ENCODE measurements at places on chromosomes 2 and 18.

DNA sequence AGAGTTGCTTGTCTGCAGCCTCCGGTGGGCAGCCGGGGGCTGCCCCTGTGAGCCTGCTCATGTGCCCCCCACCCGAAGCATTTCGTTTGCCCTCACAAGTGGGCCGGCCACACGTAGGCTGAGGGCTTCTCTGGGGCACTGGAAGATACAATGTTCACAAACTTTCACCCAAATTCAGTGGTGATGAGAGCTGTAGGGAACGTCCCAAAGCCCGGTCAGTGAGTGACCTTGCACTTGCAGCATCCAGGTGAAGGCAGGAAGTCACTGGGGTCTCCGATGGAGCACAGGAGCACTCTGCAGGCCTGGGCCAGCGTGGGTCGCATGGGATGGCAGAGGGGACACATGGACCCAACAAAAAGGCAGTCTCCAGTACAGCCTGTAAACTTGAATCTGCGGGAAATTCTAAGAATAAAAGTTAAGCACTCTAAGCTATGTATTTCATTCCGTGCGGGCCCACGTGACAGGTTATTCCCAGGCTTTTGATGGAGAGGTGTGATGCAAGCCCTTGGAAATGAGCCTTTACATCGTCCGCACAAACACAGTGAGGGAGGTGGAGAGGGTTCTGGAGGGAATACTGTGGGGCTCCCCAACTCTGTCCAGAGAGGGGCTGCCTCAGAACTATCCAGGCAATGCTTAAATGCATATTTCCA is 42.5 kb downstream of the CNGA3 start:
- DNase-seq = no peak

DNA sequence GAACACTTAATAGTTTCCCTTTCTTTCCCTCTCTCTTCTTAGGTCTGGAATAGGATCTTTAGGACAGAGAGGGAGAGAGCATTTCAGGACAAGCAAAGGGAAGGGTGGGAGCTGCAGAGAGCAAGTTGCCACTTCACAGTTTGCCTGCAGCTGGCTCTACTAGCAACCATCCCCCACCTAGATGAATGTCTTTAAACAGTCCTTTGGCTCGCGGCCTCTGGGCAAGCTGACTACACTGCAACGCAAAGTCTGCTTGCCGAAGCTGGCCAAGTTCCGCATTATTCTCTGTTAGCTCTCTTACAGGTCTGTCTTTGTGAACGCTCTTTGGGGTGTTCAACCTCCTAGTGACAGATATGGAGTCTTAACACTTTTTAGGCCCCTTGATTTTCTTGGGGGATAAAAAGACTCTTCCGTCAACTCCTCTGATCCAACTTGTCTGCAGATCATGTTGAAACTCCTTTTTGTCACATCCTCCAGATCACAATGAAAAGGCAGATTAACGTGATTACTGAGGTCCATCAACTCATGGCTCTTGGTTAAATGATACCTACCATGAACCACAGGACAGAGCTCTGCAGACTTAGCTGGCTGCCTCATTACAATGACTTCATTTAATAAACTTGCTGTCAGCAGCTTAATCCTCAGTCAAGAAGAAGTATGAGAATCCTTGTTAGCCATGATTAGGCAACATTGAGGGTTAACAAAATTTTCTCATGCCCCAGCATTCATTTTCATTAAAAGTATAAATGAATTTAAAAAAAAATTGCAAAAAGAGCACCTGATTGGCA is 74.6 kb downstream of the SLC4A3 start:
- DNase-seq = no peak

- no peak for DNase-seq
Observed at GRCh38 chr2:75600461-75601011, 39.8 kb upstream of the EVA1A start.

GRCh38 chr18:51330148-51330547 is 132.7 kb upstream of the MEX3C start:
- no peak for DNase-seq

- DNase-seq = no peak
Observed at GRCh38 chr2:208074610-208075356, 49.5 kb upstream of the PLEKHM3 start.

GRCh38 chr2:112201696-112202430 is 53.0 kb downstream of the ZC3H8 start:
- no peak for DNase-seq

GRCh38 chr2:60400462-60401246 is 152.8 kb downstream of the BCL11A start:
- DNase-seq = no peak

DNA sequence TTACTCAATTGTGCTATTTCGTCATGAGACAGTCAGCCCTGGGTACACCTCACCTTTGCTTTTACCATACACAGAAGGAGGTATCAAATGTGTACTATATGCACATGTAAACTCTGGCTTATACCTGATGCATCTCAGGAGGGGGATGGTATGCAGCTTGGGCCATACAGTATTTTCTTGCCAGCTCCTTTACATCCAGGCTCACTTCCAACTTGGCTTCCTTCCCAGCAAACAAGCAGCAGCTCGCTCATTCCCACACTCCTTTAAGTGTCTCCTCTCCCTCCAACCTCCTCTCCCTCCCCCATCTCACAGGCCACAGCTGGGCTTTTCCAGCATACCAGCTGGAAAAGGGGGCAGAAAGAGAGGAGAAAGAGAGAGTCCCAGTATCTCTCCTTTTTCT is 9.6 kb downstream of the MARCHF4 start:
- no peak for DNase-seq

GRCh38 chr2:237895544-237896506 is 36.4 kb downstream of the RAMP1 start:
- no peak for DNase-seq

DNA sequence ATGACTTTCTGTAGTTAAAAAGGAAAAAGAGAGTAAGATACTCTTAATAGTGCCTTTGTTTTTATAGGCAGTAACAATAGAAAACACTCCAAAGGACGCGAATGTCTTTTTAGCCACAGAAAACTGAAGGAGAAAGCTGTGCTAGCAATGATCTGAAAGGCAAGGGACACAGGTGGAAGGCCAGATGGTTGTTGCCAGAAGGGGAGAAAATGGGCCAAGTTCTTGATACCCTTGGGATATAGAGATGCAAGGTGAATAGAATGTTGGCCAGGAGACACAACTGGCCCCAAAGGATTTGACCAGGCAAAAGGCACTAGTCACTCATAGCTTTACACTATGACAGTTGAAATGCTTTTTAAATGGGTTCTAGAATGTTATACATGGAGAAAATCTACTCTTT is 180.0 kb downstream of the NRXN1 start:
- no peak for DNase-seq

DNA sequence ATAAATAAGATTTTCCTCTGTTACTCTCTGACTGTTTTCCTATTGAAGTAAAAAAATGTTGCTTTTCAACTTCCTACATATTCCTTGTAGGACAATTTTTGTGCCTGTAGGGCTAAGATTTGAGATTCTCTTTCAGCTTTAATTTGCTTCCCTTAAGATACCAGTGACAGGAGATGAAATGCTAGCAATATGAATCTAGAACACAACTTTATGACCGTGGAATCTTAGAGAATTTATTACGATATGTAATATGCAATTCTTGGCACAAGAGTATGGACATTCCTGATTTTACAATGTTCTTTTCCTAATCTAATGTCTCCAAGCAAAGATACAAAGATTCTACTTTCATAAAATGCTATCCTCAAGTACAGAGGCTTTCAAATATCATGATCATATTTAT is 180.9 kb downstream of the KCNE4 start:
- DNase-seq = no peak

- no peak for DNase-seq
Observed at GRCh38 chr2:2642906-2643890, 312.1 kb upstream of the MYT1L start.

DNA sequence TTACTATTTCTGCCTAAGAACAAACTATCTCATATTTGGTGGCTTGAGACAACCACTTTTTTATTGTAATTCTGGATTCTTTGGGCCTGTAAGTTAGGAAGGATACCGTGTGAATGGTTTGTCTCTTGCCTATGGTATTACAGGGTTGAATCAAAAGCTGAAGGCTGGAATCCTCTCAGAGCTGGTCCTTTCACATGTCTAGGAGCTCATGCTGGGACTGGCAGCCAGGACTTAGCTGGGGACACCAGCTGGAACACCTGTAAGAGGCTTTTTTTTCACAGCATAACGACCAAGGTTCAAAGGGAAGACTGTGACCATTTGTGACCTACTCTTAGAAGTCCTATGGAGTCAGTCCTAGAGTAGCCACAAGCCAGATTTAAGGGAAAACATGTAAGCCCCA is 226.3 kb downstream of the ZNF804A start:
- DNase-seq = no peak

DNA sequence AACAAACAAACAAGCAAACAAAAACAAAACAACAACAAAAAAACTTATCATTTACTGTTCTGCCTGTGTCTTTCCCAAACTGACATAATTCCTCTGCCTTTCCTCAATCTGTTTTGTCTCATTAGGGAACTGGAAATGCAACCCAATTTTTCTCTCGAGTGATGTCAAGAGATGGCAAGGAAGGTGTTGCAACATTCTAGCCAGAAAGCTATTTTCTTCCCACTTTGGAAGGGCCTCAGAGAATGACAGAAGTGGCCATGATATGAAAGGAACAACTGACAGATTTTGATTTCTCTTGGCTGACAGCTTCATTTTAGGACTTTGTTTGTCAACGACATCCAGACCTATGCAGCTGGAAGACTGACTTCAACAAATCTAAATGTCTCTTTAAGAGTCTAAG is 24.7 kb downstream of the RND3 start:
- DNase-seq = no peak

- no peak for DNase-seq
Observed at GRCh38 chr2:149040451-149040850, 2.0 kb downstream of the LYPD6B start.

- no peak for DNase-seq
Observed at GRCh38 chr18:75106746-75107145, 102.2 kb downstream of the PTGR3 start.

DNA sequence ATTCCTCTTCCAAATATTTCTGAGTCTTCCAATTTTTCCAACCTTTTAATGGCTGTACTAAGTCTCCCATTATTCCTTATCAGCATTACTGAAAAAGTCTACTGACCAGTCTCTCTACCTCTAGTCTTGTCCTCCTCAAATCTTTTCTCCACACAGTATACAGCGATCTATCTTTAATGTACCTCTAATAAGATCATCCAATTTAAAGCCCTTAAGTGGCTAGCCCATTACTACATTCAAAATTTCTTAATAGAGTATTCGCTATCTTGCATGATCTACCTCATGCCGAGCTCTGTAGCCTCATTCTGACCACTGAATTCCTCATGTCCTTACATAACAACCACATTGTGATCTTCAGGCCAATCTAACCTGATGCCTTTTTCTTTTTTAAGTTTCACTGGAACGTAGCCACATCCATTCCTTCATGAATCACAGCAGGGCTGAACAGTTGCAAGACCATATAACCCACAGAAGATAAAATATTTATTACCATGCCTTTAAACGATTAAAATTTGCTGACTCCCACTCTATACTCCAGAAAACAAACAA is 57.9 kb downstream of the SLC66A3 start:
- peak; percentile 82 for DNase-seq

DNA sequence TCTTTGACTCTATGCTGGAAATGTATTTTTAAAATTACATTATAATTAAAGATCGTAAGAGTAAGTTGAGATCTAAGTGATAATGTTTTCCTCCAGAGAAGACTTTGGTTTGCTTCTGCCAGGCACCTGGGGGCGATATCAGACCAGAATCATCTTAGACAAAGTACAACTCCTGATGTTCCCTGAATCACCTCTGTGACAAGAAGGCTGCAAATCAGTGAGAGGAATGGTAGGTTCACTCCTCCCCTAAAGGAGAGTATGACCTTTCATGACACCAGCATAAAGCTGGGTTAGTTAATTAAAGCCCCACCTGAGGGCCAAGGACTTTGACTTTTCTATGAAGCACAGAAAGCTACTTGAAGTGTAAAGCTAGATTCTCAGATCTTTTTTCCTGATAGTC is 114.4 kb upstream of the DTNA start:
- DNase-seq = no peak

DNA sequence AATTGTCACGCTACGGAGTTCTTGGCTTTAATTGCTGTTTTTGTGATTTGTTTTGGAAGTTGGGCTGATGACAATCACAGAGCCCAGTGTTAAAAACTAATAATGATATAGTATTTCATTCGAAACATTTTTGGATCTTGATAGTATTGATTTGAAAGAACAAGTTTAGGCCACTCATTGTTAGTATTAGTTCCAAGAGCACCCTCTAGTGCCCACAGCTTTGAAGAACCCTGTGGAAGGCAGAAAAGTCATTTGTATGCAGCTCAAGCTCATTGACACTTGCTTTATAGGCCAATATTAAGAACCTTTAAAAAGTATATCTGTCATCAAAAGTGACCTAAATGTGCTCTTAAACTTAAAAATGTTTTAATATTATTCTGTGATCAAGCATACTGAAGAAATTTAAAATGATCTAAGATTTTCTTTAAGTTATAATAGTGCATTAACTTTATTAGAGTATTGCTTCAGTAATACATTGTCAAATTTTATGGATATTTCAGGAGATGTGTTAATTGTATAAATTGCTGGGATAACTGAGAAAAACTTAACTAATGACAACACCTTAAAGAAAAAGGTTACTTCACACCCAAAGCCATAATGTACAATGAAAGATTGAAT is 191.0 kb downstream of the GRB14 start:
- peak; percentile 9 for DNase-seq

DNA sequence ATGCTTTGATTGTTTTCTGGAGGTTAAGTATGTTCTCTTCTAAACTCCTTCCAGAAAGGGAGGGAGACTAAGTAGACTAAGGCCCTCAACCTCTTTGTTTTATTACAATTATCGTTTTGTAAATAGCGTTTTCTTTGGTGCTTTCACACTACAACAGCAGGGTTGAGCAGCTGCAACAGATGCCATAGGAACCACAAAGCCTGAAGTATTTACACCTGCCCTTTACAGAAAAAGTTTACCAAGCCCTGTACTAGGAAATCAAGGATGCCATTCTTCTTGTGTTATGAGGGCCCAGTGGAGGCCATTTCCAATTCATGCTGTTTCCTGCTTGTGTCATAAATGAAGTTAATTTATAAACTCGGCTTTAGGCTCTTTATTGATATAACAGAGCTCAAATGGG is 914.8 kb downstream of the DCDC2C start:
- no peak for DNase-seq

DNA sequence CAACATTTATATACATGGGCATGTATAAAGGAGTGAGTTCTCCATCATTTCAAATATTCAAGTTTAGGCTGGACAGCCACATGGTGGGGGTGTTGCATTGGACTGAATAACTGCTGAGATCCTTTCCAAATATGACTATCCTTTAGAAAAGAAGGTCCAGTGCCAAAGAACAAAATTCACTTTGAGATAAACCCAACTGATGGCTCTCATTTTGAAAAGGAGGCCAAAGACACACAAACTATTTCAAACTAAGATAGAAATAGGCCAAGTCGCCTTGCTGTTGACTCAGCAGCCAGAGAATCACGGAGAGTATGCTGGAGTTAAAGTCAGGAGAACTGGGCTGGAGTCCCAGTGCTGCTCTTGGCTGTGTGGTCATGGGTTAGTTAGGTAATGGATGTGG is 204.5 kb upstream of the LRATD1 start:
- peak; percentile 77 for DNase-seq

DNA sequence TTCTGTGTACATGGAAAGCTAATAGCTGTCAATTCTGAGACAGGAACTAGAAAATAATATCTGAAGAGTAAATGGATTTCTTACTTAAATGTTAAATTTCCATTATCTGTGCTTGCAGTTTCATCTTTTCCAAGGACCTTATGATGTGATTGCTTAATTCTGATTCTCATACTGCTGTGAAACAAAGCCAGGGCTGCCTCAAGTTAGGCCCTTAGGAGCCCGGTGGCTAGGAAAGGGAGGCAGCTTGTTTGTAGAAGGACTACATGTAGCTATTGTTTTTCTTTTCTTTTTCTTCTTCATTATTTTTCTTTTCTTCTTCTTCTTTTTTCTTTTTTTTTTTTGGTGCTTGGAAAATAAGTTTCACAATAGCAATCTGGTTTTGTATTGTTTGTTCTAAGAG is 50.5 kb downstream of the XRCC5 start:
- no peak for DNase-seq

Measured in GM04504 (cell line).